ENCODE measurements at places on chromosomes 13 and 19. TPM values are rescaled to one million over a fixed set of nuclear protein-coding genes. Genes with fewer than 3 reads are reported as not detected.

- DNase-seq: no peak
These were observed 253.8 kb downstream of the KLF12 start for GRCh38 chr13:73880365-73880764.

DNA sequence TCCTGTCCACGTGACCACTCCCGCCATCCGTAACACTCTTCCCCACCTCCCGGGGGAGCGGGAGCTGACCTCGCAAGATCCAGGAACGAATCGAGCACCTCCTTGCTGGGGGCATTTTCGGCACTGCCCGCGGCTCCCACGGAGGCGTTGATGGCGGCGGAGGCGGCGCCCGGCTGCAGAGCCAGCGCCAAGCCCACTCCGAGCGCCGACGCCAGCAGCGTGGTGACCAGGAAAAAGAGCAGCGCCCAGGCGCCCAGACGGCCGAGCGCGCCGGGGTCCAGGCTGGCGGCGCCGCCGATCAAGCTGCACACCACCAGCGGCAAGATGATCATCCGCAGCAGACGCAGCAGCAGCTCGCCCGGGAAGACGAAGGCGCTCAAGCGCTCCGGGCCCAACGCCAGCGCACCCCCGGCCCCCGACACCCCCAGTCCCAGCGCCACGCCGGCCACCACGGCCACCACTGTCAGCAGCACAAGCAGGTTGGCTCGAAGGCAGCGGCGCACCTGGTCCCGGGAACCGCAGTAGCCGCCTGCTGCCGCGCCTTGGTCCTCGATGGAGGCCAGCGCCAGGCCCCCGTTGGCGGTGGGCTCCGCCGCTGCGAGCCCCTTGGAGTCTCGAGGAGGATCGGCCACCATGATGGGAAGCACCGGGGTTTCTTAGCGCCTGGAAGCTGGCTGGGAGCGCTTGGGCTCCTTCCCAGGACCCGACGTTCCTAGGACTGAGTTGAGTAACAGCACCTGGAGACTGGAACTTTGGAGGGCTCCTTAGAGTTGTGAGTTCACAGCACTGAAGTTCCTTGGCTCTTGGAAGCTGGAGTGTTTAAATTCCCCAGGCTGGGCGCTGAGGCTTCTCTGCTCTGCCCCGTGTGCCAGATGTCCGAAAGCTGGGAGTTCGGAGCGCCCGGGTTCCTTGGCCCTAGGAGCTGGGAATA is 798 bp downstream of the SLC1A5 start:
- no peak for DNase-seq

The CPB2 gene
- polyA plus RNA-seq: 0.23 TPM

- DNase-seq: no peak
These were observed 22.2 kb upstream of the PLPP2 start for GRCh38 chr19:313169-313987.

DNA sequence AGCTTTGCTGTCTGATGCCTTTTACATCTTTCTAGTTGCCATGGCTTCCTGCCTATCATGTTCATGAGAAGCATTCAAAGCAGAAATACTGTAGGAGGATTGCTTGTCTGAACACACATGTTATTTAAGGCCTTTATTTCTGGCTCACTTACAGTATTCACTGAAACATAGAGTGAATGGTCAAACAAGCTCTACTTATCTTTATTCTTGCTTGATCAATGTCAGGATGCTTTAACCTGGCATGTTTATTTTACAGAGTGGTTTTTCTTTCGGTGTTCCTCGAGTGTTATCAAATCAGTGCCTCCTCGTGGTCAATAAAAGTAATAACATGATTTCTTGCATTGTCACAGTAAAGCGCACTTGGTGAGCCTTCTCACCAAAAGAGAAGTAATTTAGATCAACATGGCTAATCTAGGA is 73.5 kb upstream of the PCDH17 start:
- DNase-seq: no peak

- DNase-seq: no peak
These were observed at the start of gene ADM5 for GRCh38 chr19:49689133-49690078. TSS of gene ADM5 (plus strand) at chr19:49689594. CDS start at chr19:49689838, 244 bp downstream.

The KCTD15 gene
- 74.7 TPM for polyA plus RNA-seq

The TUBA3C gene
- not detected for polyA plus RNA-seq

- DNase-seq: no peak
These were observed 18.2 kb upstream of the PTBP1 start for GRCh38 chr19:778910-779653.

- no peak for DNase-seq
These were observed 5.4 kb downstream of the LINGO3 start for GRCh38 chr19:2302319-2303210.

Measured in left renal pelvis (tissue), 4 donors.